Breast epithelium (tissue), 4 donors: ENCODE measurements at places on chromosomes 1 and 21.

GRCh38 chr1:192170196-192170984, 12.1 kb downstream of the RGS18 start:
- no peak for DNase-seq

GRCh38 chr1:99525331-99525730, 120.6 kb upstream of the PALMD start:
- DNase-seq, result no peak

- no peak for DNase-seq
These were observed 25.9 kb downstream of the A3GALT2 start for GRCh38 chr1:33295023-33295422.

DNA sequence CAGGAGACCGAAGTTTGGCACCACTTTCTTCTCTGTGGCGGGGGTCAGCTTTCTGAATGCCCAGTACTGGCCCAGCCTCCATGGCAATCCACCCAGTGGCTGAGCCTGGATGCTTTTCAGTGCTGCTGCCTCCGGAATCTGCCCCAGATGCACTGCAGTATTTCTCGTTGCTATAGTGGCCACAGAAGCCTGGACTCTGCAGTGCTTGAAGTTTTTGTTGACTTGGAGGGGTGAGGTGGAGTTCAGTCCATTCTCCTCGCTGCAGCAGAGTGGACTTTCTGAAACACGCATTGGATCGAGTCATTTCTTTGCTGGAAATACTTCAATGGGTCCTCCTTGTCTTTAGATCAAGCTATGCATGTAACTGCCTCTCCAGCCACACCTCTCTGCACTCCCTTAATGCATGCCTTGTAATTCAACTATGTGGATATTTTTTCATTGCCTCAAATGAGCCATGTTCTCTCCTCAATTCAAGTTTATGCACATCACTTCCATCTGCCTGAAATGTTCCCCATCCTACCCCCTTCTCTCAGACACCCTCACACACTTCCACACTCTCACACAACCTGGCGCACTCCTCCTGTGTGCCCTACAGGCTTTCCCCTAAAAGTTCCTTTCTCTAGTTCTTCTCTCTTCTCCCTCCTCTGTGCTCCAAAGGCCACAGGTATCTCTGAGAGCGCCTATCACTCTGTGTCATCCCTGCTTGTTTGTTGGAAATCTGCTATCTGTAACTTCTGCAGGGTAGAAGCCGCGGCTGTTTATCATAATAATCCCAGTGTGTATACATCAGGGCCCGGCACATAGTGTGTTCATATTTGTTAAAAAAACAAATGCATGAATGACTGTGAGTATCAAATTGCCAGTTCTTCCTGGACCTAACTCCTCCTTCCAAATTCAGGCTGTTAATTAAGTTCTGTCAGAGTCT, 16.5 kb downstream of the ADAM30 start:
- DNase-seq, result no peak

GRCh38 chr1:2380816-2381591, 10.3 kb downstream of the MORN1 start:
- no peak for DNase-seq

GRCh38 chr1:89907727-89908212, 86.9 kb downstream of the LRRC8D start:
- DNase-seq, result no peak

GRCh38 chr1:151455966-151456365, 3.3 kb downstream of the POGZ start:
- no peak for DNase-seq

DNA sequence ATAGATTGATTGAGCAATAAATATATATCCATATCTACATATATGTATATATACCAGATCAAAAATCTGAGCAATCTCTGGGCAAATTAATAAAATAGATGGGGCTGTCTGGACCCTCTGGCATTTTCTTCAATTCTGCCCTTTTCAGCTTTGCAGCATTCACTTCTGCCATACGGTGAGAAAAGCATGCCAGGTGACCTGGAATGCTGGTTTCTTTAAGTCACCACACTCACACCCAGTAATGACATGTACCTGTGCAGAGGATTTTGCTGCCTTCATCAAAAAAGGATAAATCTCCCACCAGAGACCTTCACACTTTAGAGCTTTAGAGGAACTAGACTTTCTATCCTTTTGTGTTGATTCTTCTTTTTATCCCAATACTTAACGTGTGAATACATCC, 223.2 kb upstream of the NFIA start:
- DNase-seq, result no peak

DNA sequence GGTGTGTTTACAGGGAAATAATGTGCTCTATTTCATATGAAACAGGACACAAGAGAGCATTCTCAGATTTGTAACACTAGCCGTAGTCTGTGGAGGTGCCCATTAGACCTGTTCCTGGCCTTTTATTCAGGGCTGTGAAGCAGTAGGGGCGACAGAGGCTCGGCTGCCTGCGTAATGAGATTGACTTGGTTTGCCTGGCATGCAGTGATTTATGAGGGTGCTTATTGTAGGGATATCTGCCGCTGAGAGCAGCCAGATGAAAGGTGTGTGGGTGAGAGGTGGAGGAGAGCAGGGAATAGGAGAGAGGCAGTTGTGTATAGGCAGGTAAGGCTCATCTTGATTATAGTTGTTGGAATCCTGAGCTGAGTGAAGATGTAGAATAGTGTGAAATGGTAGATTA, 51.3 kb downstream of the DNAJC6 start:
- DNase-seq, result no peak

DNA sequence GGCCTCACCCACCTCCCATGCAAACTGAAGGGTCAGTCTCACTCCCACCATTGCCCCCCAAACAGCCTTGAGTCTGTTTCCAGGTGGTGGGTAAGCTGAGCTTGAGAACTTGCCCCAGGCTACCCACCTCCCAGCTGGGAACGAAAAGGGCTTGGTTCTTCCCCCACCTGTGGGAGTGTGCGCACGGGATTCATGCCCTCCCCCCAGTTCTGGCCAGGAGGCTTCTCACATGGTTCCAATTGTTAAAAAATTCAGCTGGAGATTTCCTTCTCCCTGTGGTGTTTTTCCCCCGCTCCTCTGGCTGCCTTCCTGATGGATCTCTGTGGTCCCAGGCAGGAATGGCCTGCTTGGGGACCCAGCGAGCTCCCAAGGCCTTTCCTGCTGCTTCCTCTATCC, 81.8 kb upstream of the C21orf91 start:
- DNase-seq, result no peak

DNA sequence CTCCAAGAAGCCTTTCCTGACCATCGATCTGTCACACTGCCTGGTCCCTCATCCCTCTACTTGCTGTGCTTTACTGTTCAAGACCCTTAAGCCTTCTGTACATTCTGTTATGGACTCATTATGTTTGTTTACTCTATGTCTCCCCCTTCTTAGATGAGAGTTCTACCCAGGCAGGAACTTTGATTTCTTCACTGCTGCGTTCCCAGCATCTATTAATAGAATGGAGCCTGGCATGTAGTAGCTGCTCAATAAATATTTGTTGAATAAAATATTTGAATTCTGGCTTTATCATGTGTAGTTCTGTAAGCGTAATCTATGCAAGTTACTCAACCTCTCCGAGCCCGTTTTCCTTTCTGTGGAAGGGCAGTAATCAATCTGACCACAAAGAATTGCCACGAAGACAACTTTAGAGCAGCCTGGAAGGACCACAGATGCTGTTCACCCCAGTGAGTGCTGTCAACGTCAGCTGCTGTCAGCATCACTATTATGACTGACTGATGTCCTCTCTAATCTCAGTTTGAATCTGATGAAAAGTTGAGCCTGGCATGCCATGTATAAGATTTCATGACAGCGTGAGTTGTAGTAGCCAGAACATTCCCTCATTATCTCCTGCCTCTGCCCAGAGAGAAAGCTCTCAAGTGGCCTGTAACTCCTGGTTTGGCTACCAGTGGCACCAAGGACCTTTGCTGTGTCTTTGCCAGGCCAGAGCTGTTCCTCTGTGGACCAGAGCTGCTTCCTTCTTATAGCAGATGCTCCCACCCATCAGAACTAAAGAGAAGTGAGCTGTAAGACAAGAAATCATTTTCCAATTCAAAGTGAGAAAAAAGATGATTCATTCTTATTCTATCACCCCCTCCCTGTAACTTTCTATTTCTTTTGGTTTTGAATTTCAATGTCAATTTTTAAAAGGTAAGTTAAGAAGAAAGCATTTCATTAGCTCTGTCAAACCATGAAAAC, 94.5 kb downstream of the PRDM2 start:
- DNase-seq, result no peak

DNA sequence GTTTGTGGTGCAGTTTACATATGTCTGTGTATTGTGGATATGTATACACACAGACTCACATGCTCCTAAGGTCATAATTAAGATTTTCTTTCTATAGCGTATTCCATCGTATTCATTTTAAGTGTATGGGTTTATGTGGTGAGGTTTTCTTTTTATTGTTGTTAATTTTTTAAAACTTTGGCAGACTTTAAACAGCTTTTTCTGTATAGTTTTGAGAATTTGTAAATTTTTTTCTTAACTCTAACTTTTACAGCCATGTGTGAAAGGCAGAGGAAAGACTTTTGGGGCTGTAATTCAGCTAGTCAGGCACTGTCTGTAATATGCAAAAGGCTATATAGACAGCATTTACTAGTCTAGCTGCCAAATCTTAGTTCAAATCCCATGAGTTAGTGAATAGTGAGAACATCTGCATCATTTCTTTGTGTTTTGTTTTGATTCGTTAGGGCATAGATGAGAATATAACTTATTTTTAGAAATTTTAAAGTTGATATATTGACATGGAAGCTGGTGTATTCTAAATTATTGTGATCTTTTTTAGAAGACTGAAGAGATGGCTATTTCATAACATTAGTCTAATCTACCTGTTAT, 2.3 kb downstream of the MAGI3 start:
- no peak for DNase-seq

DNA sequence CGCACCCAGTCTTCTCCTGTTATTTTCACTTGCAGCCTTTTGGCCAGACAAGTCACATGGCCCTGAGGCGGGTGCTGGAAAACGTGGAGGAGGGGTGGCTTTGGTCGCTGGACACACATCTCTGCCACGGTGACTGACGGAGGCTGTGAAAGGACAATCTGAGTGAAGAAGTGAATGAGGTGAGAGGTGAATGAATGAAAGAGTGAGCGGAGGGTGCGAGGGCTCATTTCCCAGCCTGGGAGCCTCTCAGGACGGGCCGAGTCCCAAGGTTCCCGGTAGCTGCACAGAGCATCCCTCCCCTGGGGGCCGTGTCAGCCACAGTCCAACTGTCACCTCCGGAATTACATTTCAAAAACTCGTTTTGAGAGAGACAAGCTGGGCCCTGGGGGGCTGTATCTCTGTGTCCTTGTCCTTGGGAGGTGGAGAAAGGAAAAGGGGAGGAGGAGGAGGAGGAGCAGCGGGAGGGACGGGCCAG, 89.6 kb downstream of the UBIAD1 start:
- no peak for DNase-seq

DNA sequence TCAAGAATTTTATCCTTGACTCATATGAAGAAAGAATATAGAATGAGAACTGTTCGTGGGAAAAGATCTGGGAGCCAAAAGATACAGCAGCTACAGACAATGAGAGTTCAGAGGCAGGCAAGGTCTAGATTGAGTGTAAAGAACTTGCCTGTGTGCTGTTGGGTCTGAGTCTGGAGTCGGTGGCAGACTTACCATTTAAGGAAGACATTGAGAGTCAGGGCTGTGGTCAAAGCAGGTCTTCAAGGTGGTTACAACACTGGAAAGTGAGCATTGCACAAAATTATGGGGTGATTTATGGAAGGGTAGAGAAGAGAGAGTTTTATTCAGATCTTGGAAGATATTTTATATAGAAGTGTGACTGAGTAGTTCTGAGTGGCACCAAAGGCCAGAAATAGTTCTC, 80.6 kb downstream of the TBX19 start:
- DNase-seq, result no peak

DNA sequence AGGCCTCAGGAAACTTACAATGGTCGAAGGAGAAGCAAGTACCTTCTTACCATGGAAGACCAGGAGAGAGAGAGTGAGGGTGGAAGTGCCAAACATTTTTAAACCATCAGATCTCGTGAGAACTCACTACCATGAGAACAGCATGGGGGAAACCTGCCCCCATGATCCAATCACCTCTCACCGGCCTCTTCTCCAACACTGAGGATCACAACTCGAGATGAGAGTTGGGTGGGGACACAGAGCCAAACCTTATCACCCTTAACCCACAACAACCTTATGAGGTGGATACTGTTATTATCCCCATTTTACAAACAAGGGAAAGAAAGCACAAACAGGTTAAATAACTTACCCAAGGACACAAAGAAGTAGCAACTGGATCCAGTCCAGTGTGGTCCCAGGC, 80.5 kb downstream of the MPZL1 start:
- no peak for DNase-seq

- DNase-seq, result no peak
These were observed 9.2 kb downstream of the AGPAT3 start for GRCh38 chr21:43874085-43874805.

GRCh38 chr1:168801032-168801745, 72.2 kb upstream of the DPT start:
- DNase-seq, result no peak
